ENCODE measurements at places on chromosomes 11 and 22. TPM values are rescaled to one million over a fixed set of nuclear protein-coding genes. Genes with fewer than 3 reads are reported as not detected.

The MUC5AC gene
- polyA plus RNA-seq: not detected

DNA sequence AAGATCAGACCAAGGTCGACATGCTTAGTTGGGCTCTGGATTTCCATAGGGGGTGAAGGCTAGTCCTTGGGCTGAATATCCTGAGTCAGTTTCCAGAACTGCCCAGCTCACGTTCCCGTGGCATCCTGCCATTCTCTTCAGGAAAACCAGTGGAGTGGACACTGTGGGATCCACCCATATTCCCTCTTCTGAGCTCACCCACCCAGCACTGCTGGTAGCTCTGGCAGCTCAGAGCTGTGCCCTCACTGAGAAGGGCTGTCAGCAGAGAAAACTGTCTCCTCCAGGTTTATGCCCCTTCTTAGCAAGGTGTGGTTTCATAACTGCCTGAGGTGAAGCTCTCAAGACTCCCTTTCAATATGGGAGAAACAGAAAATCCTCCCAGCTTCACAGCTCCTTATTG lies 111.7 kb downstream of the GGTLC2 start:
- no peak for DNase-seq

GRCh38 chr11:134393638-134394037 lies 18.4 kb downstream of the B3GAT1 start:
- DNase-seq: no peak

DNA sequence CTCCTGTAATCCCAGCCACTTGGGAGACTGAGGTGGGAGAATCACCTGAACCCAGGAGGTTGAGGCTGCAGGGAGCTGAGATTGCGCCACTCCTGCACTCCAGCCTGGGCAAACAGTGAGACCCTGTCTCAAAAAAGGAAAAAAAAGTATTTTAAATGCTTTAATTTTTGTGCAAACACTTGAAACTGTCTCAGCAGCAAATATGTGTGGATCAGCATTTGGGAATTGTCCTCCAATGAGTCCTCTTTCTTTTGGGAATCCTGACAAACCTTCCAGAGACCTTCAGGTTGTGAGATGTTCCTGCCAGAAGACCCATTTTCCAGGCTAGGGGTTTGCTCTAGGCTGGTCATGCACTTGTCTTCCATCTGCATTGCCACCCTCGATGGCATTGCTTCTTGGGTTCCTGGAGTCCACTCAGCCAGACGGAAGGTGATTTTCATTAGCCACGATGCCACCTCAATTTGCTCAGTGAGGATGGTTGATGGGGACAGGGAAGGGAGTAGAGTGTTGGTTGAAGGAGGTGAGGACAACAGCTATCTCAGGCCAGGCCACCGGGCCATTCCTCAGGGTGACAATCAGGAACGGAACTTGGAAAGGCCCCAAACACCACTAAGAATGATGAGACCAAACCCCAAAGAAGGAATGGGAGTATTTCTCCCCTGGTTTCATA lies 55.4 kb downstream of the ST14 start:
- DNase-seq: no peak

The SLC22A9 gene
- not detected for polyA plus RNA-seq

DNA sequence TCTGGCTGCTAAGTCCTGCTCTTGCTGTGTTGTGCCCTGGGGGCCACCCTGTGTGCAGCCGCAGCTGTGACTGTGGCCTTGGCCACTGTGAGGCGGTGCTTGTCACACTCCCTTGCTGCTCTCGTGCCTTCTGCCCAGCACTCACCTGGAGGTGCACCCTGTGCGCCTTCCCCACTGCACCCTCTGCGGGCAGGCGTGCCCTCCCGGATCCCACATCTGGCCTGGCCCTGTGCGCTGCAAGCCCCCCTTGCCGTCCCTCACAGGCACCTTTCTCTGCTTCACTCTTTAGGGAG lies 27.2 kb downstream of the TBX1 start:
- no peak for DNase-seq

The CDCA5 gene
- not detected for polyA plus RNA-seq

The VPREB1 gene
- polyA plus RNA-seq: 3.8 TPM

DNA sequence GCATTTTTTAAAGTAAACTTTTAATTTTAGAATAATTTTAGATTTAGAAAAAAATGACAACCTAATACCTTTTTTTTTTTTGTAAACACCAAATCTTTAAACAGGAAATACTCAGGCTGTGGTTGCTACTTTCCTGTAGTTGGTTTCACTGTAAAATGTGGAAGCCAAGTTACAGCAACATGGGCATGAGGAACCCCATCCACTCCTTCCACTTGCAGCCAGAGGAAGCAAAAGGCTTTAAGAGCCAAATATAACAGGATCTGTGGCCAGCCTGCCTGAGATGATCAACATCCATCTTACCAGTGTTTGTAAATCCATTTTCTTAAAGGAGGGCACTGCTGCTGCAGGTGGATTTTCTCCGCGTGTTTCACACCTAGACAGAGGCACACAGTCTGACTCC lies 66.2 kb downstream of the TNRC6B start:
- DNase-seq: peak; percentile 3

The MS4A3 gene
- not detected for polyA plus RNA-seq

GRCh38 chr11:16126362-16126761 lies 230.0 kb downstream of the SOX6 start:
- no peak for DNase-seq

GRCh38 chr22:33561149-33561807 lies 359.0 kb downstream of the LARGE1 start:
- no peak for DNase-seq

The POGLUT3 gene
- 3.0 TPM for polyA plus RNA-seq

The FGF4 gene
- not detected for polyA plus RNA-seq

GRCh38 chr11:63884196-63884932 lies 32.6 kb downstream of the RCOR2 start:
- DNase-seq: no peak

DNA sequence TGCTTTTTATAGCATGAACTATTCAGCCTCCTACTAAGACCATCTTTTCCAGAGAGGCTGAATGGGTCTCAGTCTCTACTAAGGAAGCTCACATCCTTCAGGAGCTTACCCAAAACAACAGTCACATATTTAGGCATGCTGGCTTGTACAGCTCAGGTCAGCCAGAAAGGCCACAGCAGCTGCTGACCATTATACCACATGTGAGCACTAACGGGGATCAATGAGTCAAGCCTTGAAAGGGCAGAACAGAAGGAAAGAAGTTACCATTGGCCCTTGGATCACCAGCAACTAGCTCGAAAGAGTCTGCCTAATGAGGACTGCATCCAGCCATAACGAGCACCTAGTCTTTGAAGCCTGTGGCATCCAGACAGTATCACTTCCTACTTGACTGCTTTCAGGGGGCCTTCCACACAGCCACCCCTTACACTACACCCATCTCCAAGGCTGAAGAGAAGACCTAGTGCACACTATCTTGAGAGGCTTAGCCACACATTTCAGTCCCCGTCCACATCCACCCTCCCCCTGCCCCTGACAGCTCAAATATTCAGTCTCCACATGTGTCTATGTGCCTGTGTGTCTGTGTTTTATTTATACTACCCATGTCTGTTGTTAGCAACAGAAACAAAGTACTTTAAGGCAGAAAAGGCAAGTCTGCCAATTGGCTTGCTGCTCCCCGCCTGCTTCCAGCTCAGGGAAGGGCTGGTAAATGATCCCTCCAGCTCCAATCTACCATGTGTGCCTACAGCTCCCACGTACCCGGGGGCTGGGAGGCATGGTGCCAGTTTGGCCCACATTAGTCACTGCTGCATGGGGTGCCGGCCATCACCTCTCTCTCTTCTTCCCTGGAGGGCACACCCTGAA lies 95.5 kb downstream of the RPL27A start:
- DNase-seq: no peak

- no peak for DNase-seq
Observed at GRCh38 chr22:49426098-49426497, 401.6 kb downstream of the BRD1 start.

GRCh38 chr22:38461414-38462081 lies 6.3 kb upstream of the KDELR3 start:
- DNase-seq: no peak

- DNase-seq: no peak
Observed at GRCh38 chr11:132103021-132103420, 732.6 kb downstream of the NTM start.

- DNase-seq: no peak
Observed at GRCh38 chr11:76771446-76772099, 11.6 kb upstream of the TSKU start.

The LRRC32 gene
- not detected for polyA plus RNA-seq

- no peak for DNase-seq
Observed at GRCh38 chr11:69770540-69770939, 4.6 kb downstream of the FGF4 start.

DNA sequence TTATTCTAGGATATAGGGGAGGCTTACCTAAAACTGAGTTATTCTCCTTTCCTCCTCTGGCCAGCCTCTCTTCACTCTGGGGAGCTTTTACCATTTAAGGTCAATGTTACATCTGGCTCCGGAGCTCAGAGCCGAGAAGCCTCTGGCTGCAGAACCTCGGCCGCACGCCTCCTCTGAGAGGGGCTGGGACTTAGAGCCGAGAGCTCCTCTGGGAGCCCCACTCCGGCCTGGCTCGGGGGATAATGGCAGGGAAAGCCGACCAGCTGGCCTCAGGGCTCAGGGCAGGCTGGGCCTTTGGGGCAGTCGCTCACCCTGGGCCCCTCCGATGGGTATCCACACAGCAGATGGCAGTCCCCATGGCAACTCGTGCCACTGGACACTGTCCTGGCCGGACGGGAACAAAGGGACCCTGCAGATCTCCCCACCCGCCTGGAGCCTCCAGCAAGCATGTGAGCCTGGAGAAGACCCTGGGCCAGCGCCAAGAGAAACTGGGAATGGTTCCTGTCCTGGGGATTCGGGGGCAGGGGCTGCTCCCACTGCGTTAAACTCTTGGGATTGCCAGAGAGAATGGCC lies at the start of gene IRAG1:
IRAG1 (minus strand) TSS at position 247 of the 573 bp plus-strand sequence; CDS start at position 94, 153 bp downstream.
- no peak for DNase-seq

The PARVG gene
- 123 TPM for polyA plus RNA-seq

DNA sequence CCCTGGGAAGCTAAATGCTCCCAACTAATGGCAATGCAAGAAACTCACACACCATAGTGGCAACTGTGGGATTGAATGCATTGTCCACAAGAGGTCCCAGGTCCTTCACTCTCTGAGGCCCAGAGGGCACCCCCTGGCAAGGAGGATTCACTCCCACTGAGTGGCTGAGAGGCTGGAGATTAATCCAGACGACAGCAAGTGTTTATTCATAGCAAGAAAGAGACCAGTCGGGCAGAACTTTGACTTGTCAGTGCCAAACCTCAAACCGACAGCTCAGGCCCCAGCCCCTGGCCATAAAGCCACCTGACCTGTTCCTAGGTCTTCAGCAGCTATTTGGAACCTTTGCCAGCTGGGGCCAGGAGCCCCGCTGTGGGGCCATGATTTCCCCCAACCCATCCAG lies 54.5 kb upstream of the MPEG1 start:
- DNase-seq: peak; percentile 25

GRCh38 chr11:92812841-92813240 lies 156.6 kb upstream of the MTNR1B start:
- no peak for DNase-seq

- DNase-seq: no peak
Observed at GRCh38 chr11:124879493-124880289, 14.5 kb downstream of the ROBO3 start.

The C11orf42 gene
- polyA plus RNA-seq: not detected

DNA sequence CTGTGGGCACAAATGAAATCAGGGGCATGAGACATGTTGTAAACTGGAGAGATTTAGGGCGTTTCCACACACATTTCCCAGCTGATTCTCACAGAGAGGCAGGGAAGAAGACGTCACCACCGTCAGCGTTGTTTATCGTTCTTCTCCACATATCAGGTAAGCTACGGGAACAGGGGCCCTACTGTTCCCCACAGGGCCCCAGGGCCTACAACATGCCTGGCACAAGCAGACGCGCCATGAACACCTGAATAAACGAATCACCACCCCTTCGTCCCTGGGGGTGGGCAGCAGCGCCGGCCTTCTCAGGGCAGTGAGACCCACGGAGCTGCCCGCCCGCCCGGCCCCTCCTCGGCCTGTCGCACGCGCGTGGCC lies 342 bp downstream of the EFCAB6 start:
- DNase-seq: no peak

DNA sequence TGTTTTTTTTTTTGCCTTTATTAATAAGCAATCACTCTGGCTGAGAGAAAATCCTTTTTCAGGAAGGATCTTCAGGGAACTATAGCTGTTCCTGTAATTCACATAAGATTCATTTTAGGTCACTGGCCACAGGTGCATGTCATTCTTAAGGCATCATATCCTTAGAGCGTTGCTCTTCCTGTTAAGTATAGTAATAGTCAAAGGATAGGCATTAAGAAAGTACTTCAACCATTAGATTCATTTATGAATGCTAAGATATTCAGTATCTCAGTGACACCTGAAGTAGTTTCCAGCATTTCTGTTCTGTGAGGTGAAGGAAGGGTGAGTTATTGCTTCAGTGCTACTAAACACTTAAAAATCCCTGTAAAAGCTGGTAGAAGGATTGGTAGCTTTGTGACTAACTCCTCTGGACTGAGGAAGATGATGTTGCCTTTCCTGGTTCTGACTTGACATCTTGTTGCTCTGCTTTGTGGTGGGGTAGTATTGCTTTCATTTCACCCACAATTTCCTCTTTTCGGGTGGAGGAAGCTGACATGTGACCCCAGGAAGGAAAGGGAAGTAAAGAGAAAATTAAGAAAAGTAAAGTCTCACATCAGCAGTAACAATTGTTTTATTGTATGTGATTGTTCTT lies 34.7 kb downstream of the RNF169 start:
- peak; percentile 85 for DNase-seq

DNA sequence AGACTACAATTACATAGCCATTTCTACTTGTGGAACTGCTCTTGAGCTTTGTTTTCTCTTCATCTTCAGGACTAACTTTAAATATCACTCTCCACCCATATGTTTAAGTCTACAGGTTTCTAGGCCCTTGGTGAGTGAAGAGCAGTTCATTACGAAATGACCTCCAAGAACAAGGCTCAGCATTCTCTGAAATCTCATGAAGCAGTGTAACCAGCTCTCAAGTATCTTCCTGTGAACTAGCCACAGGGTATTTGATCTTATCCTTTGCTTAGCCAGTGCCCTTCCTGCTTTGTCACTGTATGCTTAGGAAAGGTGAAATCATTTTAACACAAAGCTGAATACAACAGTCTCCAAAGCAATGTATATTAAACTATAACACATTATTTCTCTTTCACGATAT lies 20.4 kb upstream of the LYVE1 start:
- DNase-seq: no peak

The UBASH3B gene
- polyA plus RNA-seq: 2.4 TPM

All from naive B cell (primary cell).